Fibroblast of the aortic adventitia (primary cell): ENCODE measurements at places on chromosomes 4 and X. TPM values are rescaled to one million over a fixed set of nuclear protein-coding genes. Genes with fewer than 3 reads are reported as not detected.

GRCh38 chr4:16079046-16079445 lies 4.8 kb downstream of the PROM1 start:
- no peak for DNase-seq

The CTAG2 gene
- total RNA-seq: not detected in 2 replicates

The CENPVL2 gene
- total RNA-seq: 0.41 TPM in 1 of 2 replicates, not detected in the other

The SYNPO2 gene
- total RNA-seq: 3.4 and 28.3 TPM in 2 replicates

DNA sequence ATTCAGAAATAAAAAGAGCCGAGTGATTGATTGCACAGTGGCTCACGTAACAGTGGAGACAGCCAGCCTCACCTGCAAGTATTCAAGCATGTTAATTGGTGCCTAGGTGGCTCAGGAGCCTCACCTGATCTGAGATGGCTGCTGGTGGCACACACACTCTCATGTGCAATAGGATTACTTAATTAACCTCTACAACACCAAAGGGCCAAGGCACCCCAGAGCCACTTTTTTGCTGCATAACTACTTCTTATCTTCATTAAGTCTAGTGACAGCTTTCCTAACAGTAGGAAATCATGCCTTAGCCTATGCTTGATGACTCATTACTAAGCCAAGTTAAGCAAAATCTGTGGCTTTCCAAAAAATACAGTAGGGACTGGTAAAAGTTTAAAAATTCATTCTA lies 117.3 kb upstream of the NOCT start:
- peak; percentile 67 for DNase-seq

The MAGED2 gene
- total RNA-seq: 147 and 163 TPM in 2 replicates

The NOX1 gene
- not detected in 2 replicates for total RNA-seq

DNA sequence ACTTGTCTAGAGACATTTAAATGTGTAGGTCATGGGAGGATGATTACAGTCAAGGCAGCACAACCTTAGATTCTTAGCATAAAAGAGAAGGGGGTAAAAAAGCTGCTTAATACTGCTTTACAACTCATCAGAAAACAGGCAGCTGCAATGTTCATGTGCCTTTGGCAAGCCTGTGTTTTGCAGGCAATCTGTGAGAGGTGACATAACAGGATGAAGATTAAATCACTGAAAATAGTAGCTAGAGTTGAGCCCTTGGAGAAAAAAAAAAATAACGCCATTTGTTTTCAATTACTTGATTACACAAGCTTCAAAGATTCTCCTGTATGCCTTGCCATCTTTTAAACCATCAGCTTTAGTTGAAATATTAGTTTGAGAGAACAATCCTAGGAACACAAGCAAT lies 847.6 kb upstream of the LCORL start:
- DNase-seq: no peak

DNA sequence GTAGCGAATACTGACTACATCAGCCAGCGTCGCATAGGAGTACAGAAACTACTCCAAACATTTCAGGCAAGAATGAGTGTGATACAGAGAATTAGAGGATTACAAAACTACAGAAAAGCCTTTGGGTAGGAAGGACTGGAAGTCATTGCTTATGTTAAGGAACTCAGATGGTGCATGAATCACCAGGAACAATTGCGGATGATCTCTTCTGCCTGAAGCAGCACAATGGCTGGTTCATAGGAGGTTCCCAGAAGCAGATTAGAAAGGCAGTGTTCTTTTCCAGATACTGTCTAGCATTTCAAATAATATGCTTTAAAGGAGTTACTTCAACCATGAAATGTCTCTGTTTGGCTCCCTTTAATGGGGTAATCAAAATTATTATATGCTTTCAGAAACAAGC lies 42.5 kb upstream of the MAP9 start:
- peak; percentile 14 for DNase-seq

The FAM184B gene
- total RNA-seq: not detected in 2 replicates

DNA sequence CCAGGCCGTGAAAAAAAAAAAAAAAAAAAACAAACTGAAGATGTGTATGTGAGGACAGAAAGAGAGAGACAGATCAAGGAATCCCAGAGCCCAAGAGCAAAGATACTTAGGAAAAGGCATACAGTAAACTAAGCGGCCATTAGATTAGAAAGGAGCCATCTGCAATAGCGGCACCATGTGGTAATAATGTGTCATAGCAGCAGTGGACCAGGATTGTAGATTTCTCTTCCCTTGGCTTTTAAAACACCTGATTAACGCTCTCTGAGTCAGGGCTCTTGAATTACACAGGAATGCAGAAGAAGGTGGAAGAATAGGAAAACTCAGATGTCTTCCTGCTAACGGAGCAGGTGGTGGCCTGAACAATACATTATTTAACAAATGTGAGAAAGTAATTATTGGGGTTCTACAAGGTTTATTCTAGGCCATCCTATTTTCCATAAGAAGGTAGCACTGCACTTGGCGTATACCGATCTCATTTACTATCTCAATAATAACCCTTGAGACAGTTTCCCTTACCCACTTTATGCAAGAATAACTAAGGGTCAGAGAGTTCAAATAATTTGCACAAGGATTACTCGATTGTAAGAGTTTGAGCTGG lies 182.7 kb downstream of the KCNIP4 start:
- peak; percentile 66 for DNase-seq

DNA sequence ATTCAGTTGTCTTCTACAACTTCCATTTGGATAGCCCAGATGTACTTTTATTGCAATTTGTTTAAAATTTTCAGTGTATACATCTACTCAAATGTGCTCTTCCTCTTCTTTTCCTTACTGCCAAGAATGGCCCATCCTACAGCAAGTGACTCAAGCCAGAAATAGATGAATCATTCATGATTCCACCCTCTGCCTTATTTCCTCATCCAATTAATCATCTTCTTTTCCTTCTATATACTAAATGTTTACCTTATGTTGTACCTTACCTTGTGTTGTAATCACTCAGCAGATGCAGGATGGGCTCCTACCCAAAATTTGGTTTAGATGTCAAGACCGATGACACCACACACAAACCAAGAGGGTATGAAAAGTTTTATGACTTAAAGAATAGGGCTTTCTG lies 437.8 kb downstream of the GRXCR1 start:
- DNase-seq: peak; percentile 70

The SPATA4 gene
- 0.36 TPM in 1 of 2 replicates, not detected in the other for total RNA-seq

- DNase-seq: no peak
These were observed 610.7 kb upstream of the CPXCR1 start for GRCh38 chrX:88136328-88136727.

GRCh38 chrX:68728186-68728585 lies 80.7 kb downstream of the STARD8 start:
- no peak for DNase-seq

The TBX22 gene
- total RNA-seq: not detected in 2 replicates

The ZDHHC9 gene
- total RNA-seq: 7.8 and 37.1 TPM in 2 replicates

DNA sequence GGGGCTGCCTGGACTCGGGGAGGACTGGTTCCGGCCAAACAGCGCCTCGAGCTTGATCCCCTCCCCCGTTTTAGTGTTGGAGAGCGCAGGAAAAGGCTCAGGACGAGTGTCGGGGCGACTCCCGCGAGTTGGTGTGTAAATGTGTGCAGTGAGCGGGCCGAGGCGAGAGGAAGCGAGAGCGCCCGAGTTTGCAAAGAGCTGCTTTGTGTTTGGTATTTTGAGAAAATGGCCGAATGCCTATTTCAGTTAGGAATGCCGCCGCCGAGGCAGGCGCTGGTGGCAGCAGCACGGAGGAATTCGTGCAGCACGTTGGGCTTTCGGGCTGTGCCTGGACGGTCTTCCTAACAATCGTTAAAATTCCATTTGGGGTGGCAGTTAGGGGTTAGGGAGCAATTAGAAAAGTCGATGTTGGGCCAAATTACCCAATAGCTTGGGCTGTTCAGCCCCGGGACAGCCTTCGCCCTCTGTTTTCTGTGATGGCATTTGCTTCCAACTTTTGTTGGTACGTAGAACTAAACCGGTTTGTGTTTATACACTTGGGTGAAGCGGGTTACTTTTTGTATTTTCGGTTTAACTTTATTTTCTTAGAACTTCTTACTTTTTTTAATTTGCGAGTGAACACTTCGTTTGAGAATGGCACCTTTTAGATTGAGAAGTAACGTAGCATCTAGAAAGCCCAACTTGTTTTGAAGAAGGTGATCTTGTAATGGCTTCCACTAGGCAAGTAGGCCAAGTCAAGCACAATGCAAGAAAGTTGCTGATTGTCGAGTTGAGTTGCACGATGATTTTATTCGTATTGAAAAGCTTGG lies 1.6 kb downstream of the REST start:
- DNase-seq: peak; percentile 58

DNA sequence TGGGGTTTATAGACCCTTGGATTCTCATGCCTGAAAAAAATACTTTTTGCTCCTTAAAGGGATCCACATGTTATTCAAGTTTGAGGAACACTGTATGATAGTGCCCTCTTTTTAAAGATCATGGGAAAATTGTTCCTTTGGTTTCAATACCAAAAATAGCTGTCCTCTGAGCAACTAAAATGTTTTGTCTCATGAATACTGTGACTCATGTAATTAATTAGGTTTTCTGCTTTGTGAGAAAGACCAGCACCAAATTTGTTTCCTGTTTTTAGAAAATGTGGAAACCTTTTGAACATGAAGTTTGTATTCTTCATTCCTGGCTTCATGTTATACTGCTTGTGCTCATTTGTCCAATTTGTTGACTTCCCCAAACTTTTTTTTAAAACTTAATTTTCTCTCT lies 127.6 kb upstream of the SH3RF1 start:
- DNase-seq: peak; percentile 82

GRCh38 chr4:187666697-187667494 lies 328.7 kb upstream of the ZFP42 start:
- no peak for DNase-seq

GRCh38 chr4:188316391-188316790 lies 177.2 kb downstream of the TRIML1 start:
- no peak for DNase-seq

The BEX1 gene
- total RNA-seq: 0.36 TPM in 1 of 2 replicates, not detected in the other

DNA sequence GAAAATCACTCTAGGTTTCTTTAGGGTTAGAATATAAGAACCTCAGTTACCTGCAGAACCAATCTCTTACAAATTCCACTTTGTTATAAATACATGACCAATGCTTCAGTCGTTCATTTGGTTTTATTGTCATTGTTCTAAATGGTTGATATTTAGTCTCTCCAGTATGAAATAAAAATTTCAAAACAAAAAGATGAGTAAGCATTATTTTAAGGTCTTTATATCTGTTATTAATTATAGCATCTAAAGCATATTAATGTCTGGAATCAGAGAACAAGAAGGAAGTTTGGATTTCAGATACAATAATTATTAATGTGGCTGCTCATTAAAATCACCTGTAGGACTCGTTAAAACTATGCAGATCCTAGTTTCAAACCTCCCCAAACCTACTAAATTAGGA lies 265.4 kb upstream of the CXorf51A start:
- DNase-seq: no peak

DNA sequence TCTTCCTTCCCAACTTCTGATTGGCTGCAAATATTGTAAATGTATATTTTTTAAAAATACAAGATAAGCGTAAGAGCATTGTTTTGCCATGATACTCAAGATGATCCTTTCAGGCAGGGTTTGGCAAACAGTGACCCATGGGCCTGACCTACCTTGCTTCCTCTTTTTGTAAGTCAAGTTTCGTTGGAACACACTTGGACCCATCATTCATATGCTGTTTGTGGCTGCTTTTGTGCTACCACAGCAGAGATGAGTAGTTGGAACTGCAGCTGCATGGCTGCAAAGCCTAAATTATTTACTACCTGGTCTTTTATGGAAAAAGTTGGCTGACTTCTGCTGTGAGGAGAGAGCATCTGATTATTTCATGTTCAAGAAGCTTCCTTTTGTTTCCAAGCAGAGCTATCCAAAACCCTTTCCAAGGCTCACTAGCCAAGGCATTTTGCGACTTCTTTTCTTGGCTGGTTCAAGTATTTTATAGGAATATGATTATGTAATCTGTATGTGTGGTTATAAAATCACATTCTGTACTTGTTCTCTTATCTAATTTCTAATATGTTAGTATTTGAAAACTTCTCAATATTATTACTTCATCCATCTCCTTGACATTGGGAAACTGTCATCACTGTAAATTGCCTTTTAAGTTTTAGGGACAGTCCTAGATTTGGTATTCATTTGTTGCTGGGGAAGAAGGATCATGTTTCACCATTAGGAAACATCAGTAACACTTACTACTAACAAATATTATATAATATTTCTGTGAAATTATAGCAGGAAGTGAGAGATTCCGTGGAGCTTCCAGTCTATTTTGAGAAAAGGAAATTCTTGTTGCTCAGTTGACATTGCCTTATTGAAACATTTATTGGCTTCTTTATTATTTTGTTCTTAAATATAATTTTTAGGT lies 109.2 kb downstream of the ARHGAP10 start:
- peak; percentile 51 for DNase-seq

GRCh38 chr4:96103086-96103485 lies 263.2 kb downstream of the PDHA2 start:
- DNase-seq: peak; percentile 20

The PPP1R3F gene
- total RNA-seq: 4.2 and 6.9 TPM in 2 replicates

DNA sequence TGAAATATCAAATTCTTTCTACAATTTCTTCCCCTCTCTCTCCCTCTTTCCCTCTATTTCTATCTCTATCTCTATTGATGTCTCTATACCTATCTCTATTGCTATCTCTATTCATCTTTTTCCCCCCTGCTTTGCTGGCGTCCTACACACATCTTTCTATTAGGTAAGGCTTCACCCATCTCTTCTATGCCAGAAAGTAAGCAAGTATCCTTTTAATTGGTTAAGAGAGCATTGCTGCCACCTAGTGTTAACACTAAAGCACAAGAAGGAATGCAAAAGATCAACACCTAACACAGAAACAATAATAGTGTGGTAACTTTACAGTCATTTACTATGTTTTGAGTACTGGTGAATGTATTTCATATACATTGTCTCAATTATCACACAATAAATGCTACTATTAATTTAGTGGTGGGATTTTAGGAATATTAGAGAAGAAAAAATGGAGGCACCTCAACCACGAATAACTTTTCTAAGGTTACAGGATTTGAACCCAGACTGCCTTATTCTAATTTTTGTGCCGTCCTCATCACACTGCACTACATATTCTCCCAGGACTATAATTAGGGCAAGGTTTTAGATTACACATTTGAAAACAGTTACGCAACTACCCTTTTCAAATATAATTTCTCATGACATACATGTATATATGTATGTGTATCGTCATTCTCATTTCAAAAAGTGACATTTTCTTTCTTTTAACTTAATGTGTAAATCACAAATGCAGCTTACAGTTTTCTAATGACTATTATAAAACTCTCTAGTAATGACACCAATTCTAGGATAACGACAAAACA lies 3.7 kb upstream of the C4orf36 start:
- DNase-seq: peak; percentile 83

The FGF2 gene
- total RNA-seq: 16.3 and 79.5 TPM in 2 replicates

GRCh38 chrX:20315140-20315539 lies 48.4 kb upstream of the RPS6KA3 start:
- DNase-seq: no peak

DNA sequence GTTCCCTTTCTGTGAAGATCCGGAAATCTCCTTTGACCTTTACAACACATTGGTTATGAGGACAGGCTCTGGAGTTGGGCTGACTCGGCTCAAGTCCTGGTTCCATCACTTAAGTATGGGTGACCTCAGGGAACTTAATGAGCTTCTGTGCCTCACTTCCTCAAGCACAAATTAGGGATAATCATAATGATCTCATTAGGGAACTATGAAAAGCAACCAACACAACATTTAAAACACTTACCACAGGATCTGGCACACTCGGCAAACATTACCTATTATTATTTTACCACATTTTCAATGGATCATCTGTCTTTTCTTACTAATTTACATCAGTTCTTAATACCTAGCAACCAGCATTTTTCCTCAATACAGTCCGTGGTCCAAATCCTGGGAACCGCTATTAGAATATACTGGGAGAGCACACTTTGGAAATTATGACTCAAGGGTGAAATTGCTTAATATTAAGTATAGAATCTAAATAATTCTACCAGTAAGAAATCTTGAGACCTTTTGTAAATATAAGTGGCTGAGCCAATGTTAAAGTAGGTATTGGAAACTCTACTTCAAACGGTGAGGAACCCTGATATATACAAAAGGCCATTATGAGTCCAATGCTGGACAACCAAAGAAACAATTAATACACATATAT lies 19.6 kb downstream of the ADGRA3 start:
- no peak for DNase-seq
